ENCODE measurements at places on chromosomes 1 and 21.

- DNase-seq: no peak
These were observed 70.7 kb upstream of the JUN start for GRCh38 chr1:58854576-58854975.

DNA sequence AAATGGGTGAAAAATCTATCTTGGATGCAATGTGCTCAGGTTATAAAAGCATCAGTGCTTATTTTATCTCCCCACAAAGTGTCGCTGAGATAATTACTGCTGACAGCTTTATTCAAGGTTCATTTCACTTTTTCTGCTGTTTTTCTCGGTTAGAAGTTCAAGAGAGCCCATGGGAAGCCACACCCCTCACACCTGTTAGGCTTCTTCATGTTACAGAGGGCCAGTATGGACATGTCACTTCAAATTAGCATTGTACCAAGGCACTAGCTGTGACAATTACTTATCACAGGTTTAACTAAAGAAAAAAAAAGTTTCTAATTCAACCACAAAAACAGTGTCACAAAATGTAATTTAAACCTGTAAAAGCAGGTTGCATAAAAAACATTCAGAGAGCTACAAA is 187.3 kb upstream of the DMRTA2 start:
- no peak for DNase-seq

DNA sequence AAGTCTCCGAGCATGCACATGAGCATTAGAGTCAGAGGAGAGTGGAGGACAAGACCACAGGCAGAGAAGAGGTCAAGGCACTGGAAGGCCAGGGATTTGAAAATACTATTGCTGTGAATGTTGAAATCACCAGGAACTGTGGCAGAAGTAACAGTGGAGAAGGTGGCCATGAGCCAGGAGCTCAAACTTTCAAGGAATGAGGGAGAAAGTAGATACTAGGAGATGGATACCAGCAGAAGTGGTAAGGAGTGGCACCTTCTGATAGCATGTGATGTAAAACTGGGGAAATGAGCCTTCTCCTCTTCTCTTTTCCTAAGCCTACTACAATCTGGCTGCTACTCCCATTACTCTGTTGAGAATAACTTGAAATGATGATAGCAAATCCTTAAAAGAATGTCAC is 1.8 kb upstream of the CR1 start:
- DNase-seq: no peak

DNA sequence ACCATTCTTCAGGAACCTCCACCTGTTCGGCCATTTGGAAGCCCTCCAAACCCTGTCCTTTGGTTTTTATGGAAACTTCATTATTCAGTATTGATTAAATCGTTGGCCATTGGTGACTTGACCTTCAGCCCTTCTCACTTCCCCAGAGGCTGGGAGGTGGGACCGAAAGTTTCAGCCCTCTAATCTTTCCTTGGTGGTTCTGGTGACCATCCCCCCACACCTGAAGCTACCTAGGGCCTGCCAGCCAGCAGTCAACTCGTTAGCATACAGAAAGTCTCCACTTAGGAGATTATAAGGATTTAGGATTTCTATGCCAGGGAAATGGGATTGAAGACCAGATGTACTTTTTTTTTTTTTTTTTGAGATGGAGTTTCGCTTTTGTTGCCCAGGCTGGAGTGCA is 6.7 kb downstream of the DHX9 start:
- DNase-seq: no peak

- no peak for DNase-seq
These were observed 2.6 kb downstream of the NME7 start for GRCh38 chr1:169364948-169365347.

DNA sequence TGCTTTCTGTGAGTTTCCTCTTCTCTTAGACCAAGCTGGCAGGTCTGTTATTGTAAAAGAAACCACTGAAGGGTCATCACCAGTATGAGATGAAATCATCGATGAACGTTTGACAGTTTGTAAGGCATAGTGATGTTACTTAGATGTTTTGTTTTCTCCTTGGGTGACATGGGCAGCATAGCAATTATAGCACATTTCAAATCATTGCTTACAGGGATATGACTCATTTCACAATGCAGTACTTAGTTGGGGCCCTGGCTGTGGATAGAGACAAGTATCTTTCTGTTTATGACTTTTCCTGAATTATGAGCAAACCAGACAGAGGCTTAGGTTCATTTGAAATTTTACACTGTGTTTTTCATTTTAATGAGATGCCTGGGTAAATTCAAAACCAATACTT is 313.0 kb downstream of the RWDD3 start:
- DNase-seq: no peak

DNA sequence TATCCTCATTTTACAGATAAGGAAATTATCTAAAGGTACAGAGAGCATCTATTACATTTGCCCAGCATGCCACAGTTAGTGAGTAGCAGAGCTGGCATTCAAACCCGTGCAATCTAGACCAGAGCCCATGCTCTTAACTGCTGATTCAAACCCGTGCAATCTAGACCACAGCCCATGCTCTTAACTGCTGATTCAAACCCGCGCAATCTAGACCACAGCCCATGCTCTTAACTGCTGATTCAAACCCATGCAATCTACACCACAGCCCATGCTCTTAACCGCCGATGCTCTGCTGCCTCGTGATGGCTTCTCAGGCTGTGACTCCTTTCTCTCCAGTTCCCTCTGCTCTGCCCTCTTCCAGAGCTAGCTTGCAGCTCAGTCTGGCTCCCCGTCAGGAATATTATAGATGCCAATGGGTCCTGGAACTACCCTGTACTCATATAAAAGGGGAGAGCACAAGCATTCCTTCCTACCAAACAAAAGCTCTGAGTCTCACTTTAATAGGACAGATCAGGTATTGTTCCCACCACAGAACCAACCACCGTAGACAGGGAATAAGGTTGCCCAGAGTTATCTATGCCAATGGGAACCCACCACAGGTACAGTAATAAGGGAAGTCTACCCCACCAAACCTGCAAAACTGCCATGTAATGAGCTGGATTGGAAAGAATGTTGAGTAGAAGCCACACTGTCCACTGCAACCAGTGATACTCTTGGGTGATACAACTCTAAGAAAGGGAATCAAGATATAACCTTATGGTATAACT is 78.4 kb downstream of the SMYD3 start:
- peak; percentile 30 for DNase-seq

DNA sequence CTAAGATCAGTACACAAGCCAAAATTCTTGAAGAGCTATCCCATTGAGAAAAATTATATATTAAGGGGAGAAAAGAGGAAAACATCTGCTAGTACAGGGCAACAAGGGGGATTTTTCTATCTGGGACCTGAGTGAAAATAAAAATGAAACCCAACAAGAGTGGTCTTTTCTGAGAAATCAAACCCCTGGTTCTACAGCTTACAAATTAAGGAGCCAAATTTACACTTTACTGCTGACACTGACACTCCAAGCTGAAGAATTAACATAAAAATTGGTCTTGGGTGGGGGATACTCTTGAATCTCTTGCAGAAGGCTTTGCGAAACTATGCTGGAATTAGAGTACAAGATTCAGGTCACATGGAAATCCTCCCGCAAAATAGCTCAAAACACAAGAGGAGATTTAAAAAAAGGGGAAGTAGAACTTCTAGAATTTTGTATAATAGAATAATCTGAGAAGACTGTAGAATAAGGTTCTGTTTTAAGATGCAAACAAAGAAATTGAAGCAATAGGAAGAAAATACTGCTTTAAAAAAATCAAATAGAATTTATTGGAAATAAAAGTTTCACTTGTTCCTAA is 32.1 kb upstream of the HSPA13 start:
- no peak for DNase-seq

GRCh38 chr1:8347635-8348034 is 29.7 kb downstream of the SLC45A1 start:
- DNase-seq: no peak

DNA sequence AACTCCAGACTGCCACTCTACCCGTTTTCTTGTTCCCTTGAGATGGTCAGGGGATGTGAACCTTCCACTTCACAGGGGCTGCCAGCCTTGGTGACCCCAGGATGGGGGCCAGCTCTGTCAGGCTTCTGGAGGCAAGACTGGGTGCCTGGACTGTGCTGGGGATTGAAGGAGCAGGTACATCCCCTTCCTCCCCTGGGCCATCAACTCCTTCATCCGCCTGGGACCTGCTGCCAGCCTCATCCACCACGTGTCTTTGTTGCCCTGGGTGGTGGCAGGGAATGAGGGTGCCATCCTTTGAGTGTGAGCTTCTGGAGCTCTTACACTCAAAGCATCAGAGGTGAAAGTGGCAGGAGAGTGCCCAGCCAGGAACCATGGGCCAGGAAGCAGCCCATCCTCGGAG is 139.6 kb downstream of the IGSF21 start:
- DNase-seq: no peak

- DNase-seq: no peak
These were observed at the start of gene TTLL7 for GRCh38 chr1:83998498-83999315. Gene TTLL7 (minus strand): TSS chr1:83999132. CDS start chr1:83952211, 46,921 bp downstream.

DNA sequence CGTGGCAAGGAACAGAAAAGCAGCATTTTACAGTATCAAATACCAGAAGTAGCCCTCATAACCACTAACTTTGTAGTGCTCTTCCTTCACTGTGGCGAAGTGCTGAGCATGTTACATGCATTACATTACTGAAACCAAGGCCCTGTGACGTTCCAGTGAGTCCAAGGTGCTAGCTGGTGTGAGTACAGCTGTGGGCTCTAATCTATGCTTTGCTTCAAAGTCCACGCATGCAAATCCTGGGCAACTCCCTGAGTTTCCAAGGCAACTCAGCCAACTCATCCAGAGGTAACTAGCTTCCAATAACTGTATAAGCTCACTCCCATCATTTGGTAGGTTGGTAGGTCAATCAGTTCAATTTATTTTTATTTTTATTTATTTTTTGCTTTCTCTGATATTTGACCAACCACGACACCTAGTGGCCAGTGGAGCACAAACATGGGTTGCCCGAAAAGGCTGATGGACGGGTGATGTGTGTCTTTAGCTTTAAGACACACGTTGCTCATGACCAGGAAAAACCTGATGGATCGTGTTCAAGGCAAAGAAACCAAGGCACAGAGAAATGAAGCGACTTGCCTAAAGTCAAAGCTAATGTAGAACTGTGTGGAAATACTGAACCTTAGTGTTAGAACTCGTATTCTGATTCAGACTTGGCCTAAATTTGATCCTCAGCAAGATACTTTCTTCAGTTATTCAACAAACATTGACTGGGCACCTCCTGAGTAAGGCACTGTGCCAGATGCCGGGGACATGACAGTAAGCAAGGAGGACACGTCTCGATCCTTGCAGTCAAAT is 73.0 kb downstream of the GNG12 start:
- no peak for DNase-seq

GRCh38 chr1:172515436-172515835 is 17.5 kb upstream of the SUCO start:
- no peak for DNase-seq

DNA sequence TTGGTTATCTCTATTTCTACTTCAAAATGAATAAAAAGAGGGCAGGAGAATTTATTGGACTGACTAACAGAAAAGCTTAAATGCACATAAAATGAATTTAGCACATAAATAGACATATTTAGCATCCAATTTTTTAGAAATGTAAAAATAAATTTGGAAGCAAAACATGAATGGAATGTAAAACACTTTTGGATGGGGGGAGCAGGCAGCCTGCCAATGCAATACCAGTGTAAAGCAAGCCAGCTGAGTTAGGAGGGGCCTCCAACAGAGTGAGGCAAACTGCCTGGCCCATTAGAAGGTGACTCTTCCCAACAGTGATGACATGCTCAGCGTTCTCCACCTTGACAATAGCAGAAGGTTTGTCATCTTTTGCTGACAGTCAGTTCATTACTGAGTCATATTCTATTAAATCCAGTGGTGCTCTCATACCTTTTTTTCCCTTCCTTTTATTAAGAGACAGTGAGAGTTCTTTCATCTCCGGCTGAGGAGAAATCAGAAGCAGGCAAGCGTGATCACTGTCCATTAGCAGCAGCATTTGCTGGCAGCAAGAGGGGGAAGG is 19.5 kb upstream of the EXO1 start:
- no peak for DNase-seq

- DNase-seq: no peak
These were observed 66.1 kb downstream of the UBE2U start for GRCh38 chr1:64269558-64269884.

- no peak for DNase-seq
These were observed 74.5 kb downstream of the S1PR1 start for GRCh38 chr1:101311146-101311920.

DNA sequence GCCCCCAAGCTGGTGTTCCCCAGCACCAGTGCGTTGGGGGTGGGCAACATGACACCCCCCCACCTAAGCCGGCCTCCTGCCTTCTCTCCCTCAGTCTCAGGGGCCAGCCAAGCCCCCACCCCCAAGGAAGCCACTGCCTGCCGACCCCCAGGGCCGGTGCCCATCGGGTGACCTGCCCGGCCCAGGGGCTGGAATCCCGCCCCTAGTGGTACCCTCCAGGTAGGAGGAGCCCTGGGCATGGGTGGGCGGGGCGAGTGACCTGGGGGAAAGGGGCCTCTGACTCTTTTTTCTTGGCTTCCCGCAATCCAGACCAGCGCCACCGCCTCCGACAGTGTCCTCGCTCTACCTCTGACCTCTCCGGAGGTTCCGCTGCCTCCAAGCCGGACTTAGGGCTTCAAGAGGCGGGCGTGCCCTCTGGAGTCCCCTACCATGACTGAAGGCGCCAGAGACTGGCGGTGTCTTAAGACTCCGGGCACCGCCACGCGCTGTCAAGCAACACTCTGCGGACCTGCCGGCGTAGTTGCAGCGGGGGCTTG is 1.3 kb upstream of the EFNA4 start:
- DNase-seq: no peak

GRCh38 chr21:39842741-39843459 is 24.3 kb upstream of the PCP4 start:
- DNase-seq: no peak

GRCh38 chr21:34545079-34545884 is 33.3 kb upstream of the KCNE1 start:
- peak; percentile 60 for DNase-seq

DNA sequence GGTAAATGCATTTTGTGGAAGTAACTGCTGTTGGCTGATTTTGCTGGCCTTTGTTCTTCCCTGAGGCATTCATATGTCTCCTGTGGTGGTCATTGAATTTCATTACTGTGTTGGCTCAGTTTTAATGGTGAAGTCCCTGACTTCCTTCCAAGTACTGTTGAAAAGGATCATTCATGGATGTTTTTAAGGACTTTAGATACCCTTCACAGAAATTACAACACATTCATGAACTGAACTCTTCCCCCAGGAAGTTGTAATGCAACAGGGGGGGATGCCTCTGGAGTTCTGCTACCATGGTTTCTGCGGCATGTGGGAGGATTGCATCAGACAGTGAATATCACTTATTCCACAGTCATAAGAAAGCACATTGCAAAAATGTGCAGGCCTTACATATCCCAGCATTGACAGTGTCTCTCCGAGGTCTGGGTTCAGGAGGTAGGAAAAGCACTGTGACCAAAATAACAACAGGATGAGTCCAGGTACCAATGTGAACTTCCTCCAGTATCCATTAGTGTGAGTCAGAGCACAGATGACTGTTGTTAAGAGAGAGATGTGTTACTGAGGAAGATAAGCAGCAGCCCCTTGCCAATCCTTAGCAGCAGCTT is 2.1 kb upstream of the RAB3GAP2 start:
- no peak for DNase-seq
